ENCODE measurements at places on chromosomes 2 and 18. TPM values are rescaled to one million over a fixed set of nuclear protein-coding genes. Genes with fewer than 3 reads are reported as not detected.

DNA sequence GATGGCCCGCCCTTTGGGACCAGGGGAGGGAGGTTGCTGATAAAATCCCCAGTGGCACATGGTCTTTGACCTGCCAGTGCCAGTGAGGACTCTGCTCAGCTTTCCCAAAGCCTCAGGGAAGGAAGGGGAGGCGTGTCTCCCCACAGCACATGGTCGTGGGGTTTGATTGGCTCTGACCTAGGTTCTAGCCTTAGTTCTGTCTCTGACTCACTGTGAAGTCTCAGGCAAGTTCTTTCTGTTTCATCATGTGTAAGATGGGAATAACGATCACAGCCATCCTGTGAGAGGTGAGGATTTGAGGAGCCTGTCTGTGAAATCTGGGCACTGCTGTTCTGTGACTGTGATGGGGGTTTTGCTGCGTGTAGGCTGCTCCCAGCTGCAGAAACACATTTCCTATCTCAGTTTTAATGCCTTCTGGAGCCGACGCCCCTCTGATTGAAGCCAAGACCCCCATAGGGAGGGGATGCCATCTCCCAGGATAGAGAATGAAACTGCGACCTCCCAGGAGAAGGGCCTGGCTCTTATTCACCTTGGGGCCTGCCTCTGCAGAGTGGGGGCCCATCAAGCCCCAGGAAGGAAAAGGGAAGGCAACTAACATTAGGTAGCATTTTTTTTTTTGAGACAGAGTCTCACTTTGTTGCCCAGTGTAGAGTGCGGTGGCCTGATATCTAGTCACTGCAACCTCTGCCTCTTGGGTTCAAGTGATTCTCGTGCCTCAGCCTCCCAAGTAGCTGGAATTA, 84.0 kb downstream of the DDX1 start:
- DNase-seq: no peak

GRCh38 chr2:85133751-85134254, 611 bp downstream of the TCF7L1 start:
- DNase-seq: peak; percentile 57

DNA sequence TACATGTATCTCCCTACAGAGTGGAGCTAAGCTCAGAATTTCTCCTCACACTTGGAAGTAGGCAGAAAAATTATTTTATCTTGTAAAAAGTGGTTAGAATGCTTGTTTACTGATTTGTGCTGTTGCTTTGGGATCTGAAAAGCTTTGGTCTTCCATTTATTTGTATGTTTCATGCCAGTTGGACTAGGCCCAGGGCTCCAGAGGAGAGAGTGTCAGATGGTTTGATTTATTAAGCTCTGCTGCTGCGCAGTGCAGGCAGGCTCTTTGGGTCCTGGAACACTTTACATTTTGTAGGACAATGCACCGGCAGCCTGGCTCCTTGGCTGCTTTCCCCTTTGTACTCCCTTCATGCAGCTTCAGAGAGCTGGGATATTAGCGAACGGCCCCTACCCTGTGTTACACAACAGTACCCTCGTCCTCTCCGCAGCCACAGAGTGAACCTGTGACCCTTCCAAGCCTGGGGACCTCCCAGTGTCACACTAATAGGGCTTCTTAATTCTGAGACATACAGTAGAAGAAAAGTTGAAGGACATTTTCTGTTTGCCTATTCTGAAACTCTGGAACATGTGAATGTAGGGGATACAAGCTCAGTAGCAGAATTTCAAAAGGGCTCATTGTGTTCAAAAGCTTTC, 56.7 kb upstream of the EML6 start:
- DNase-seq: no peak

GRCh38 chr18:61587865-61588264, 254.6 kb downstream of the CDH20 start:
- DNase-seq: no peak

- no peak for DNase-seq
Measured at GRCh38 chr2:45988879-45989278, 308.3 kb upstream of the EPAS1 start.

- no peak for DNase-seq
Measured at GRCh38 chr2:120180066-120180465, 43.1 kb downstream of the TMEM185B start.

Gene VIT
- total RNA-seq: not detected
